HT1080 (cell line): ENCODE measurements at places on chromosomes 11 and 22. TPM values are rescaled to one million over a fixed set of nuclear protein-coding genes. Genes with fewer than 3 reads are reported as not detected.

Gene TRIM6
- total RNA-seq = 3.6 and 4.8 TPM in 2 replicates

Gene LRRC74B
- total RNA-seq = not detected in 2 replicates

Gene MRPL48
- 64.8 and 69.1 TPM in 2 replicates for total RNA-seq

Gene SLC7A4
- not detected in 2 replicates for total RNA-seq
